ENCODE measurements at places on chromosomes 6 and 20. TPM values are rescaled to one million over a fixed set of nuclear protein-coding genes. Genes with fewer than 3 reads are reported as not detected.

Gene RSPH9
- total RNA-seq, result 1.9 TPM

Gene ZNF334
- total RNA-seq, result 4.3 TPM

Gene CTCFL
- not detected for total RNA-seq

Gene CCDC167
- 18.2 TPM for total RNA-seq

Gene HCK
- total RNA-seq, result 30.8 TPM

Gene GSTA1
- total RNA-seq, result 3.8 TPM

Gene EBF4
- 11.9 TPM for total RNA-seq

Gene LY6G6F
- total RNA-seq, result 1.4 TPM

Gene LZTS3
- 21.0 TPM for total RNA-seq

Gene TRMT11
- total RNA-seq, result 22.2 TPM

Gene SLX4IP
- 6.0 TPM for total RNA-seq

Gene HLA-DMB
- 91.0 TPM for total RNA-seq

Gene VWA7
- 4.6 TPM for total RNA-seq

Gene CARMIL1
- 16.4 TPM for total RNA-seq

Measured in left lung (tissue), 14 donors.